ENCODE measurements at places on chromosomes 13 and 19.

DNA sequence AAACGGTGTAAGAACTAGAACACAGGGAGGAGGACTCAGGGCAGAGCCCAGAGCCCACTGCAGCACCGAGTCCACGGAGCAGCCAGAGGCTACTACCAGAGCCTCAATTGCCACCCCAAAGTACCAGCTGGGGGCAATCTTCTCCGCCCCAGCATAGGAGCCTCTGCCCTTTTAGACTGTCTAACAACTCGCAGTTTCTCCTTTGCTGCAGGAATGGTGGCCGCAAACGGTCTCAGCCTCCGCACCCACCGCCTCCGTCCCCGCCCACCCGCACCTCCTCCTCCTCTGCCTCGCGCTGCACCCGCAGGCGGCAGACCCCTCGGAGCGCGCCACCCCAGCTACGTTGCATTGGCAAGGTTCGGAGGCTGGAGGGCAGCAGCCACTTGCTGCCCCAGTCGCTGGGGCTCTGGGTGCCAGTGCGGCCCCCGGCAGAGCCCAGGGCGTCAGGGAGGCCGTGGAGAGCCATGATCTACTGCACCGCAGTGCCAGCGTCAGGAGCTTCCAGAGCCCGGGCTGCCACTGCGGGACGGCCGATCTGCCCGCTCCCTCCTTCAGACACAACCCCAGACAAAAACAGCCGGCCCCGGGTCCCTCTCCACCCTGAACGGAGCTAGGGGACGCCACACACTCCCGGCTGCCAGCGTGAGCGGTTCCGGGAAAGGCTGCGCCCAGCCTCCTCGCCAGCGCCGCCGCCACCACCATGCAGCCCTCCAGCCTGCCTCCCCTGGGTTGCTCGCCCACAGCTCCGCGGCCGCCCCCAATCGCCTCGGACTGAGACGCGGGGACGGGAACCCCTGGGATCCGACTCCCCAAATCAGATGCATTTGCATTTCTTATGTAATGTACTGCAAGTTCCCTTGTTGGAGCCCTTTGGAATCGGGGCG is 1.8 kb downstream of the FGF14 start:
- no peak for DNase-seq

DNA sequence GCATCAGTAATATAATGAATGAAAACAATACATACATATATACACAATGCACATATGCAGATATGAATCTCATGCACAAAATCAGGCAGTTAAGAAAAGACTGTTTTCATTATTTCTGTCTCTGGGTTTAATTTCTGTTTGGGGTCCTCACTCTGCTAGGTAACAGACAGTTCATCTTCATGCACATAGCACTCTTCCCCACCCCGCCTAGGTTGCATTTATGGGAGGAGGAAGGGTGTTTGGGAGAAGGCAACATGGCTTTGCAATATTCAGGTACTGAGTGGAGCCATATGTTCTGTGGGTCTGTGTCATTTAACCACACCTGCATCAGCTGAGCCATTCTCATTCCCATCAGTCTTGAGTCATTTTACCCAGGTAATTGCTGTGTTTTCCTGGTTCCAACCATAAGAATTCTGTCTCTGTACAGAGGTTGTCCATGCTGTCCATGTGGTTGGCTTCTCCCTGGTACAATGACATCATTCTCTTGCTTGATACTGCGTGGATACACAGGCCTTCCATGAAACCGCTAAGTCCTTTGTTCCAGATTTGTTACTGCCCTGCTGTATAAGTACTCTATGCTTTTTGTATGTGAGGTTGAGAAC is 45.3 kb downstream of the RFC3 start:
- no peak for DNase-seq

DNA sequence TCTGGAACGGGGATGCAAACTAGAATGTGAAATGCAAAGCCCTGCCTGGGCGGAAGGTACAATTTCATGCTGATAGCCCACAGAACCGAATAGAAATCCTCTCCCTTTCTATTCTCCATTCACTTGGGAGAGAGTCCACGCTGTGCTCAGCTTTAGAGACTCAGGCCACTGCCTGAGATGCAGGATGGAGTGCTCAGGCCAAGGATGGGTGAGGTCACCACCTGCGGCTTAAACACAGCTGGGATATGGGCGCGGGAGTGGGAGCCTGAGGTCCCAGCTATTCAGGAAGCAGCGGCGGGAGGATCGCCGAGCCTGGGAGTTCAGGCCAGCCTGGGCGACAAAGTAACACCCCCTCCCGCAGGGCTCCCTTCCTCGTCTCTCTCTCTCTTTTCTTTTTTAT is 446 bp upstream of the ZNF83 start:
- DNase-seq: peak; percentile 81

GRCh38 chr13:47178090-47178950 is 281.5 kb upstream of the HTR2A start:
- DNase-seq: no peak

DNA sequence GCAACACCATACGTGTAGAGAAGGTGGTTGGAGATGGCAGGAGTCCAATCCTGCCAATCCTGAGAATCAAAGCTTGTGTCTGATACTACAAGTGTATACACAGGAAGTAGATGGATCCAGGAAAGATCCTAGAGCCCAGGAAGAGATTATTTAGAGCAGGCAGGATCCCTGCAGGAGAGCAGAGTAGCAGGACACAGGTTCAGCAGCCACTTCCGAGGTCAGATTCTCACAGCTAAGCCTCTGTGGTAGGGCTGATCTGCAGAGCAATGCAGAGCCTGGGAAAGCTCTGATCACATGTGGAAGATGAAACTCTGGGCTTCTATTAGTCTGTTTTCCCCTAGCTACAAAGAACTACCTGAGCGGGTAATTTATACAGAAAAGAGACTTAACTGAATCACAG is 28.5 kb upstream of the ZNF331 start:
- no peak for DNase-seq

DNA sequence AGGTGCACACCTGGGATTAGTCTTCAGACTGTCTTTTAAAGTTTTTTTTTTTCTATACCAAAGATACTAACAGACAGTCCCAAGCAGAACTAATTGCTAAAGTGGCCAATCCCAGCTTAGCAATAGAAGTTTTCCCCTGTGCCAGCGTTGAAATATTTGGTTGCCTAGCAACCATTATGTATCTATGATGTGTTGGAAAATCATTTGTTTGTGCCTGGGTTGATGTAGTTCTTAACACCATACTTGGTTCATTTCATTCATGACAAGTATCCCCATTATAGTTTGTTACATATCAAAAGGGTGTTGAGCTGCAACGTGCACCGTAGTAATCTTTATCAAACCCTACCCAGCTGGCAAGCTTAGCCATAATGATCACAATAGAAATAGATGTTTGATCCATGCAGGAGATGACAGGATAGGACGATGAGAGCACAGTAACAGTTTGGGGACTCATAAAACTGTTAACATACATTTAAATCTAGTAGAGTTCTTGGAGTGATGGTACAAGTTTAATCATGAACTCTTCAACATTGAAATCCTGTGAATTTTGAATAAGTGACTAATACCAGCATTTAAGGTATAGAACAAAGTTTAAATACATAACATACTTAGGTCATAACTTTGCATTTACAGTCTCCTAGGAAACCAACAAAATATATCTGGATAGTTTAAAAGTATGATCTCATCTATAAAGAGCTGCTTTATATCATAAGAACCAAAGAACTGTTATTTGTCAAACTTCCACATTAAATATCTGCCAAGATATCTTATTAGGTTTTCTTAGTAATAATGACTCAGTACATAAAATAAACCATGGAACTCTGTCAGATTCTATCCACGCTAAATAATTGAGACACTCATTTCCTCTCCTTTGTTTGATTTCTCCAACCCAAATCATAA is 73.4 kb downstream of the MBNL2 start:
- peak; percentile 23 for DNase-seq

DNA sequence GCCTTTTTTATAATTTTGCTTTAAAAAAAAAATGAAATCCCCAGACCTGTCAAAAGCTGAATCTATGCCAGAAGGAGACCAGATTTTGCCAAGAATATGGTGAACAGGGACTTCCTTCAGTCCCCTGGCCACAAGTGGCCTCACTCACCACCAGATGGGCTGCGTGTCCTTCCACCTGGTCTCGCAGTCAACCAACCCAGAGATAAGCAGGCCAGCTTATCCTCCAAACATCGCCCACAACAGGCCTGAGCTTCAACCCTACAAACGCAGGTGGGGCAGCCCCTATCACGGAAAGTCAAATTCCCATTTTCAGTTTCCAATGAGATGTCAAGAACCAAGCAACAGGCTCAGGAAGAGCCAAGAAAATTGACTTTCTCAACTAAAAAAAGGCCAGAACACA is 30.5 kb downstream of the STK24 start:
- DNase-seq: no peak

DNA sequence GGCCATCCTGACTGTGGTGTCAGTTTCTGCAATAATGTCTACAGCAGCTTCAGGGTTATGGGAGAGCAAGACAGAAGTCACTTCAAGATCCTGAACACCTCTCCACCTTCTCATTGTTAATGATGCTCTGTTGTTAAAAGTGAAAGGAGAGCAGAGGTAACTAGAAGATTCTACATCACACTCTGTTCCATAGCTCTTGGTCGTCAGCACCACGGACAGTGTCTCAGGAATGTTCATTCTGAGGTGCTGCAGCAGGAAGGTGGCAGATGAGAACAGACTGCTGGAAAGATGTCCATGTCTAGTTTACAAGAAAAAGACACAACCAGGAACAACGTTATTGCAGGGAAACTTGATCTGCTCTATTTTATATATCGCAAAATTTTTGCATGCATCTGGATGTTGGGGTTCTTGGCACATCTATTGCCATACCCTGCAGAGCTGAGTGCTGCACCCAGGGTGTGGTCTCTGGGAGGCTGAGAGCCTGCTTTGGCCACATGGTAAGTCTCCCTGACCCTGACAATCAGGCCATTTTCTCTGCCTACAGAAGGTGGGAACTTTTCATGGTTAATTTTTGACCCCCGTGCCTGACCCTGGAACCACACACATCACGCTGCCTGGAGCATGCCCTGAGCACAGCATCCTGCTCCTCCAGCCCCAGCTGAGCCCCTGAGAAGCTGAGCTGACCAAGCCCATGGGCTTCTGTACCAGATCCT is 12.7 kb downstream of the CEACAM21 start:
- DNase-seq: peak; percentile 51

GRCh38 chr13:90246687-90247345 is 1100.7 kb upstream of the MIR17HG start:
- DNase-seq: no peak

DNA sequence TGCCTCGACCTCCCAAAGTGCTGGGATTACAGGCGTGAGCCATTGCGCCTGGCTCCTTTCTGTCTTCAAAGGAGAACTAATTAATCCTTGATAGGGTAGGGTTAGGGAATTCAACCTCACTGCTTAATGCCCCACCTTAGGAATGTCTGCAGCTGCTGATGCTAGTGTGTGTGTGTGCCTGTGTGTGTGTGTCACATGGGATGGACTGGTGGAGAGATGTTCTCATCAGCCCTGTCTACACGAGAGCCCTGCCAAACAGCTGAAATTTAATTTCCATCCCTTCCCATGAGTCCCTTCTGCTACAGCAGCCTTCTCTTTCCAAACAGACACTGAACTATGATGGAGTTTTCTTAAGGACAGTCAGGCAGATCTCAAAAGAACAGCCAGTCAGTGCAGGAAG is 46.5 kb upstream of the CLDN10 start:
- no peak for DNase-seq

- no peak for DNase-seq
Observed at GRCh38 chr19:45969676-45970075, 4.0 kb downstream of the NOVA2 start.

GRCh38 chr13:71866335-71867130 is 471 bp downstream of the DACH1 start:
- peak; percentile 21 for DNase-seq

DNA sequence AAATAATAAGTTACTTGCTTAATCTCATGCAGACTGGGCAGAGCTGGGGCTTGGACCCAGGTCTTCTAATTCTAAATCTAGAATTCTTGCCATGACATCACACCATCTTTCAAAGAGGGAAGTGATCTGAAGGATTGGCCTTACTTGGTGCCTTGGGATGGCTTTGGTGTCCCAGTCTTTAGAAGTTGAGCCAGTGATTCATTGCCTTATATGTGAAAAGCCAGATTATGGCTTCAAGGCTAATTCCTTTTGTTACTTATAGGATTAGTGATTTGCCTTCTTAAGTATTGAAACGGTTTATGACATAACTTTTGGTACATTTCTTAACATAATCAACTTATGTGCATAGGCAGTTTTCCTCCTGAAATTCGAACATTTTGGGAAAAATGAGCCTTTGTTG is 14.9 kb downstream of the COG3 start:
- DNase-seq: no peak

DNA sequence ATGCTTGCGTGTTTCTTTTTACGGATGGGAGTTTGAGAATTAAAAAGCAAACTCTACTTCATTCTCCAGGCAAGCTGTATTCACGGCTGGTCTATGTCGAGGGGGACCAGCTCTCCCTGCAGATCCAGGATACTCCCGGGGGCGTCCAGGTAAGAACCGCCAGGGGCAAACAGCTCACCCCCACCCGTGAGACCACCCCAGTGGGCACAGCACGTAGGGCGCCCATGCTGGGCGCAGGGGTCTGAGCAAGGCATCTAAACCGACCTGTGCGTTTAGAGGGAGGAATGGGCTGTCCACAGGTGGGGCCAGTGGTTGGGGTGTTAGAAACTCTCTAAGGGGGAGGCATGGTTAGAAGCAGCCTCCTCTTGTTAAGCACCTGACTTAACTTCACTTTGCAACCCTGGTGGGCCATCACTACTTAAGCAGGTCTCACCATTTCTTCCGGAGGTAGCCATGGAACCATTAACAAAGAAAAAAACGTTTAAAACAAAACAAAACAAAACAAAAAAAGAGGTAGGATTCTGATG is 1.0 kb downstream of the RASL11A start:
- no peak for DNase-seq

- DNase-seq: peak; percentile 35
Observed at GRCh38 chr19:10872546-10873107, 1.3 kb downstream of the CARM1 start.

GRCh38 chr19:50162988-50163387 is at the start of gene IZUMO2:
Gene IZUMO2 (minus strand): TSS chr19:50163281. CDS start chr19:50163194, 87 bp downstream.
- DNase-seq: no peak

- peak; percentile 45 for DNase-seq
Observed at GRCh38 chr19:43674596-43674995, 4.6 kb upstream of the PLAUR start.

- peak; percentile 74 for DNase-seq
Observed at GRCh38 chr13:80342471-80343371, 1.8 kb upstream of the SPRY2 start.

GRCh38 chr13:101308247-101309013 is 107.9 kb downstream of the NALCN start:
- no peak for DNase-seq

GRCh38 chr13:79833991-79834390 is 353.0 kb downstream of the NDFIP2 start:
- DNase-seq: no peak

- DNase-seq: no peak
Observed at GRCh38 chr19:44985445-44985844, 15.8 kb upstream of the RELB start.

GRCh38 chr13:101845245-101846020 is 393.0 kb downstream of the ITGBL1 start:
- DNase-seq: no peak

- peak; percentile 64 for DNase-seq
Observed at GRCh38 chr19:37654629-37655300, 500 bp downstream of the ZFP30 start.
